ENCODE measurements at places on chromosomes 11 and 22. TPM values are rescaled to one million over a fixed set of nuclear protein-coding genes. Genes with fewer than 3 reads are reported as not detected.

The ZNF408 gene
- total RNA-seq, result 12.6 TPM

The WT1 gene
- total RNA-seq, result 0.42 TPM

The THAP12 gene
- total RNA-seq, result 27.1 TPM

The MMP13 gene
- not detected for total RNA-seq

The LGR4 gene
- total RNA-seq, result 26.8 TPM

- no peak for DNase-seq
Measured at GRCh38 chr11:33321422-33321821, 64.2 kb downstream of the HIPK3 start.

DNA sequence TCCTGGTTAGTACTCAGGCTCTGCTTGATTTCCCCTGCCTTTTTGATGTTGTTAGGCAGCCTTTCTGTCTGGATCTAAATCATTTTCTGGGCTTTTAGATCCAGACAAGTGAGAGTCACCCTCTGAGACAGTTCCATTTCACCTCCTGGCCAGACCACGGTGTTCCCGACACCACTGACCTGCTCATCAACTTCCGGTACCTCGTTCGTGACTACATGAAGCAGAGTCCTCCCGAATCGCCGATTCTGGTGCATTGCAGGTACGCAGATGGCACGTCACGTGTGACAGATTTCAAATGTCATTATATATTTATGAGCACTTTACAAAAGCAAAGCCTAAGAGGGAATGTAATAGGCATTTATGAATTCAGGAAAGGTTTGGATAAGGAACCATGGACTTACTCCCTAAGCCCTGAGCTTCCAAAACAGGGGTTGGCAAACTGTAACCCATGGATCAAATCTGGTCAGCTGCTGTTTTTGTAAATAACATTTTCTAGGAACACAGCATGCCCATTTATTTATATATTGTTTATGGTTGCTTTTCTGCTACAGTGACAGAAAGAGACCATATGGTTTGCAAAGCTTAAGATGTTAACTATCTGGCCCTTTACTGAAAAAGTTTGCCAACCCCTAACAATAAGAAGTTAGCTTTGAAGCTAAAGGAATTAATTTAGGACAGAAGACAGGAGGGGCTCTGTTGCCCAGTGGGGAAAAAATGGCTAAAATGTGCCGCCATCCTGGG lies 53.1 kb upstream of the OR4B1 start:
- no peak for DNase-seq

- DNase-seq, result no peak
Measured at GRCh38 chr11:405323-405953, 9.4 kb downstream of the SIGIRR start.

GRCh38 chr11:61693922-61694601 lies 13.9 kb downstream of the DAGLA start:
- no peak for DNase-seq

DNA sequence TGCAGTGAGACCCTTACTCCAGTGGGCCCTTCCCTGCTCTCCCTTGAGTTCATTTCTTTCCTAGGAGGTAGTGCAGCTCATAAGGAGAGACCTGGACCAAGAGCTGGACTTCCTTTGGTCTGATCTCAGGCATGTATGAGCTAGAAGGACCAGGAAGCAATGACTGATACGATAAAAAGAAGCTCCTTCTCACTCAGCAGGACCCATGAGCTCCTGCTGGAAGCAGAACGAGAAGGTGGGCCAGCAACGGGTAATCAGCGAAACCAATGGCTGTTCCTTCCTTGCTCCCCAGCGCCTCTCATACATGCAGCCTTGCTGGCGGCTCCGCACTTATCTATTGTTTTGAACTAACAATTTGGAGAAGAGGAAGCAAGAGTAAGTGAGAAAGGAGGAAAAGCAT lies 56.8 kb downstream of the RPUSD4 start:
- DNase-seq, result no peak

- DNase-seq, result no peak
Measured at GRCh38 chr22:27996529-27996925, 77.5 kb upstream of the PITPNB start.

DNA sequence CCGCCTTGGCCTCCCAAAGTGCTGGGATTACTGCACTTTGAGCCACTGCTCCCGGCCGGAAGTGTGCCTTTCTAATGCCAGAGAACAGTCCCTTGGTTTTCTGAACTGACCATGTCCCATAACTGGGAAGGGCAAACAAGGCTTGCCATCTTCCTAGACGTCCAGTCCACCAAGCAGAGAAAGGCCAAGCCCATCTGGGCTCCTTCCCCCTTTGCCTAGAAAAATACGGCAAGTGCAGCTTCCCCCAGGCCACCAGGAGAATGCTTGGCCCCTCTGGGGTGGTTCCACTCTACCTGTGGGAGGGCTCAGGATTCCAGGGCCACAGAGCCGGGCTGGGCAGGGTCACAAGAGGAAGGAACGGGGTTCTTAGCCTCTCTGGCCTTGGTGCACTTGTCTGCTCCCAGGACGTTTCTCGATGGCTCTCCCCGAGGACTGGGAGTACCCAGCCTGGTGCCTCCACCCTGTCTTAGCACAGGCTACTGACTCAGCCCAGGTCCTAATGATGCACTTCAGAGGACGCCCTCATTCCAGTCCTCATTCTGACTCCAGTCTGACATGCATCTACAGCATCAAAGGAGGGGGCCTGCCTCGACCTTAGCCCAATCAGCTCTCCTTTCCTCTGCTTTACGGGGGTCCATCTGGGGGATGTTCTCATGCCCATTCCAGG lies 1.2 kb downstream of the USP2 start:
- DNase-seq, result no peak

DNA sequence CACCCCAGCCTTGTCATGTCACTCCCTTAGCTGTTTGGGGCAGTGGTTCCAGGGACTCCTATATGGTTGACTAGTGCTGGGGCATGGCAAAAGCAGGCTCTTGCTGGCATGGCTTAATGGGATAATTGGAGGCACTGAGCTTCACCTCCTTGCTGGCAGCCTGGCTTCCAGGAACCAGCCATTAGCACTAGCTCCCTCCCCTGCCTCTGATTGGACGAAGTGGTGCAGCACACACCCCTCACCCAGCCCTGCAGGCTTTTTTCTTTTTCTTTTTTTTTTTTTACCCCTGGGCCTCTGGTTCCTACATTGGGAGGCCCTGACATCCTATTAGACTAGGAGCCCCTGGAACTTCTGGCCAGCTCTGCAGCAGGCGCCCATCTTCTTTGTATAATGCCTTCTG lies 18.6 kb downstream of the PHLDB1 start:
- DNase-seq, result no peak
